ENCODE measurements at places on chromosomes 5 and 9. TPM values are rescaled to one million over a fixed set of nuclear protein-coding genes. Genes with fewer than 3 reads are reported as not detected.

GRCh38 chr5:132289097-132289496 is 5.1 kb upstream of the SLC22A4 start:
- no peak for DNase-seq

GRCh38 chr5:32314658-32315057 is 1.9 kb upstream of the MTMR12 start:
- no peak for DNase-seq

The ADAMTS2 gene
- total RNA-seq: 0.11 TPM

The TMEFF1 gene
- total RNA-seq: 19.1 TPM

The PDGFRB gene
- 58.3 TPM for total RNA-seq

- no peak for DNase-seq
Measured at GRCh38 chr9:97559111-97559514, 57.6 kb downstream of the TMOD1 start.

GRCh38 chr5:68087866-68088265 is 127.7 kb upstream of the PIK3R1 start:
- no peak for DNase-seq

DNA sequence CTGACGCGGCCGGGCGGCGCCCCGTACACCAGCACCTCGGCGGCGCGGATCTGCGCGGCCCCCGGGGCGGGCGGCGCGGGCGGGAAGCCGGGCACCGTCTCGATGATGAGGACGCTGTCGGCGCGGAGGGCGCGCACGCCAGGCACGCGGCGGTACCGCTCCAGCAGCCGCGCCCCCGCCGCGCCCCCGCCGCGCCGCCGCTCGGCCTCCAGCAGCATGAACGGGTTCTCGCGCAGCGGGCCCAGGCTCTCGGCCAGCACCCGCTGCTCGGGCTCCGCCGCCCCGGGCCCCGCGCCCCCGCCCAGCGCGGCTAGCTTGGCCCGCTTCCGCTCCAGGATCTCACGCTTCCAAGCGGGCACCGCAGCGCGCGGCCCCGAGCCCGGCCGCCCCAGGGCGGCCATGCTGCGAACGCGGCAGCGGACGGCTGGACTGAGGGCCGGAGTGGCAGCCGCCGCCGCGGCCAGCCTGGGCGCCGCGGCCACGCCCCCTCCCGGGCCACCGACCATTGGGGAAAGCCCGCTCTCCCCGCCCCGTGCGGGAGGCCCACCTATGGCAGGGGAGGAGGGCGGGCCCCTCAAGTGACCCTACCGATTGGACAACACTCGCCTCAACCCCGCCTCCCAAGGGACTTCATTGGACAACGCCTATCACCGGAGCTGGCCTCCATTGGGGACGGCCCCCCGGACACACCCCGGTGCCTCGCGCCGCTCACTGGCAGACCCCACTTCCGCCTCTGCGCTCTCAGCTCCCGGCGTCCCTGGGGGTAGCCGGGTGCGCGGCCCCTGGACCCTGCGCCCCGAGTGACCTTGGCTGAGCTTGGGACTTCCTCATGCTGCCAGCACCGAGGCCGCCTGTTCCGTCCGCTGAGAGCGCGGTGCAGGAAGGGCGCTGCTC is at the start of gene TPRN:
TPRN (minus strand) TSS at position 431 of the 894 bp plus-strand sequence; CDS start at position 401, 30 bp downstream.
- DNase-seq: peak; percentile 100

DNA sequence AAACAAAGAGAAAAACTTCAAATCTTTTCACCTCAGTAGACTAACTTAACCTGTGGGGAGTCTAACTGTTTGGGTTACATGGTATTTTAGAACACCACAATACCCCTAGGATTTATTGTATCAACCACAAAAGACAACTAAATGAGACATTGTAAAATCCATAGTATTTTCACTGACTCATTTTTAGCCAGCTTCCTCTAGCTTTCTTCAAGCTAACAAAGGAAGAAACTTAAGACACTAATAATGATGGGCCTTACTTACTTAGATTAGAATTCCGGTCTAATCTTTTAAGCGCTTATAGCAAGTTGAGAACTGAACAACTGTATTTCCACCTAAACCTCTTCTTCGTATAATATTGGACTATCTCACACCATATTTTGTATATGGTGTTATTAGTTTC is 529.3 kb downstream of the DMRTA1 start:
- DNase-seq: no peak

The NUDT12 gene
- 10.2 TPM for total RNA-seq

The C9 gene
- not detected for total RNA-seq
